ENCODE measurements at places on chromosomes 4 and X.

GRCh38 chr4:141311246-141312204 is 90.8 kb downstream of the ZNF330 start:
- DNase-seq: no peak

- DNase-seq: no peak
Measured at GRCh38 chrX:40298069-40298468, 200.3 kb upstream of the BCOR start.

DNA sequence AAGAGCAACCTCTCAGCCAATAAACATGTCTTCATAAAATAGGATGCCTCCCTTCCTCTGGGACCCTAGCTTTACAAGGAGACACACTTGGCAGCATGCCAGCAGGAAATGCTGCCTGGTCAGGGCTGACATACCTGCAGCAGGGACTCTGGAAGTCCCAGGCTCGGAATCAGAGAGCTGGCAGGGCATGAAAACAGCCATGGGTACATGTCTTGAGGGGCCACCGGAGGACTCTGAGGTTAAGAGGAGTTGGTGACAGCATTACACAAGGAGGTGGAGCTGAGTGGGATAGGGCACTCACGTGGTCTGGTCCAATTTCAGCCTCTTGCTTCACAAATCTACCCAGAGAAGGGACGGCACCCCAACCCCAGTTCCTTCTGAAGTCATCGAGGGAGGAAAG is 15.7 kb downstream of the MSX1 start:
- DNase-seq: no peak

DNA sequence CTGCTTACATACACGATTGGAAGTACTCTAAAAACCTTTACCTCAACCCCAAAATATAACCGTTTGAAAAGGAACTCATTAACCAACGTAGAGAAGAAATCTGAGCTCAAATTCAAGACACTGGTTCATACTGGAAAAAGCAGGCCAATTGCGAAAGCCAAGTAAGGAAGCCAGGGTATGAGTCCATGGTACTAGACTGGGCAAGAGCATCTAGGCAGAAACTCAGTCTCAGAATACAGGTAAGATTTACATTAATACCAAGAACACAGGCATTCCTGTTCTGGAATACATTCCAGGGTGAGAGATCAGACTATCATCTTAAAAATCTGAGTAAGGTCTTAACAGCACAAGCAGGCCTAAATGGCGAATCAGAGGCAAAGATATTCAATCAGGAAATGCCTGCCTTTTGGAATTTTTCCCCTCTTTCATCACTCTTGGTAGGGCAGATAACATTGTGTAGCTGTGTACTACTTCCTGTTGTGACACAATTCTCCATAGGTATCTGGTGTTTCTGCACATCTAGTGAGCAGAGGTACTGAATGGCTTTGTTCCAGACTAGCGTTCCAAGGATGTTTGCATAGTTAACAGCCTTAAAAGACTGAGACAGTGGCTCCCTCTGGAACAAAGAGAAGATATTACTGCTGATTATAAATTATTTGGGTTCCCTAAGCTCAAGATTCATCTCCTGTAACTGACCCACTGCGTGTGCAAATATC is 311.3 kb downstream of the PCDH19 start:
- DNase-seq: no peak

GRCh38 chr4:151475035-151475714 is 66.2 kb downstream of the FHIP1A start:
- DNase-seq: no peak

- DNase-seq: no peak
Measured at GRCh38 chr4:110639207-110640090, 16.6 kb upstream of the PITX2 start.

All from Panc1 (cell line).